BJ (cell line): ENCODE measurements at places on chromosomes 2 and 18.

DNA sequence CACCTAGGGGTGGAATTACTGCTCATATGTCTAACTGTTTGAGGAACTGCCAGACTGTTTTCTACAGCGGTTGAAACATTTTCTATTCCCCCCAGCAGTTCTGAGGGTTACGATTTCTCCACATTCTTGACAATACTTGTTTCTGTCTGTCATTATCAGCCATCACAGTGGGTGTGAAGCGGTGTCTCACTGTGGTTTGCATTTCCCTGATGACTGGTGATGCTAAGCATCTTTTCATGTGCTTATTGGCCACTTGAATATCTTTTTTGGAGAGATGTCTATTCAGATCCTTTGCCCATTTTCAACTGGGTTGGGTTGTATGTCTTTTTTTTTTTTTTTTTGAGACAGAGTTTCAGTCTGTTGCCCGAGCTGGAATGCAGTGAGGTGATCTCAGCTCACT is 63.0 kb downstream of the ADNP2 start:
- no peak for DNase-seq

- DNase-seq = no peak
These were observed 96.9 kb downstream of the TNS1 start for GRCh38 chr2:217905896-217906295.

- no peak for DNase-seq
These were observed 13.0 kb downstream of the KANSL1L start for GRCh38 chr2:210158236-210158635.

DNA sequence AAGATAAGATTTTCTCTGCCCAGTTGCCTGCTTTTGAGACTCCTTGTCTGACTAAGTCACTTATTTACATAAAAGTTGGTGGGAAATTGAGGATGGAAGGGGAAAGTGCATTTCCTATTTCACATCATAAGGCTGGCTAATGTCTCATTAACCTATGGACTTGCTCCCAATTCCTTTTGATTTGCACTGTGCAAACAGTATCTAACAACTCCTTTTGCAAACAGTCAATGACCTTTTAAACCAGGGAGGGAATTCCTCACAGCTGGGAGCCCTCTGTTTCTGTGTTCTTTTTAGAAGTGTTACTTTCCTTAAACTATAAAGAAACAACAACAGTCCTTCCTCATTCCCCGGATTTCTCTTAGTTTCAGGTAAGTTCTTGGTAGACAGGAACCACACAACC is 272.8 kb downstream of the RND3 start:
- DNase-seq = no peak

DNA sequence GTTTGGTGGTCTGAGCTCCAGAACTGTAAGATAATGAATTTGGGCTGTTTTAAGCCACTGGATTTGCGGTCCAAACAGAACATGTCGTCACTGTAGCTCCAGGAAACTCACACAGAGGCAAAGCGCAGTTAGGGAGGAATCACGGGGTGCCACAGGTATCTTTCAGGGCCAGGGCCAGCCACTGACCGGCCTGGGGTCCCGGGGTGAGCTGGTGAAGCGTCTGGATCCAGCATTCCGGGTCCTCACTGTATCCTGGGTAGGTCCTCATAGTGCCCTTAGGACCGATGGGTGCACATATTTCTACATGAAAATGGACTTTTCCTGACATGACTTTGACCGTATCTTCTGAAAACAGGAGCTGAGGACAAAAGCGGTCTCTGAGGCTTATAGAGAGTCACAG is 196.0 kb upstream of the HDAC4 start:
- DNase-seq = no peak

DNA sequence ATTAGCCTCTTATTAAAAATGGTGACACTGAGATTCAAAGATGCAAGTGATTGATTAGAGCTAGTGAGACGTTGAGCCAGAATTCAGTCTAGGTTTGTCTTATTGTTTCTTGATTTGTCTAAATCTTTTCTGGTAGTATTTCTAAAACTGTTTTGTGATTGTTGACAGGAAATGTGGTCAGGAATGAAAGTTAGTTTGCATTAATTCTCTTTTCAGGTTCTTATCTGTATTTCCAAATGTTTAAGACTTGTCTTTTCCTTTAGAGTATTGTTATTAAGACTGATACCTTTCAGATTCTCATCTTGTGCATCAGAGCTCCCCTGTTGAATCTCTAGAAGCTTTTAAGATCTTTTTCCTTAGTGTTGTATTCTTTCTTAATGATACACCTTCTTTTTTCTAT is 89.3 kb downstream of the MBD5 start:
- DNase-seq = no peak

DNA sequence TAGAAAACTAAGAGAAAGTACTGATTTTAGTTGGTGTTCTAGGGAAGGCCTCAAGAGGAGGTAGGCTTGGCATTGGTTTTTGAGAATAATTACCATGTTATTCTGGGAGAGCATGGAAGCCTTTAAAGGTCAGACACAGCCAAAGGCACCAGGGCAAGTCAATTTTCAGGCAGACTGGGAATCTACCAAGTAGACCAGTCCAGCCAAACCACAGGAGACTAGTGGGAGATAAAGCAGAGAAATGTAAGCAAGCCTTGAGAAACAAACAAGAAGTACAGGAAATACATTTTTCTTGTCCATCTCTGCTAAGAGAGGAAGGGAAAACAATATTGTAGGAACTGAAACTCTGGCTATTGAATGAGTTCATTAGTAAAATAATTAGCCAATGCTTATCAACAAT is 5.5 kb upstream of the CCDC68 start:
- no peak for DNase-seq

DNA sequence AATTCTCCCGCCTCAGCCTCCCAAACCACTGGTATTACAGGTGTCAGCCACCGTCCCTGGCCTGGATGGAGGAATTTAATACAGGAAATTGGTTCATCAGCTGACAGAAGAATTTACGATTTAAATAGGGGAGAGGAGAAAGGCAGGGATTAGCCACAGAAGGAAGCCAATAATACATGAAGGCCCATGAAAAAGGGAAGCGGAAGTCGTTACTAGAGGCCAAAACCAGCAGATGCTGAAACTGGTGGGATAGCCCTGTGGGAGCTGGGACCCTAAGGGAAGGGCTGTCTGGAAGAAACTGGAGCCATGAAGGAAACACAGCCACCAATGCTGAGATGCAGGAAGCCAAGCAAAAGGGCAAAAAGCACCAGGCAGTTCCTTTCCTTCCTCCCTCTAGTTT is 163.7 kb upstream of the RMP24 start:
- no peak for DNase-seq

DNA sequence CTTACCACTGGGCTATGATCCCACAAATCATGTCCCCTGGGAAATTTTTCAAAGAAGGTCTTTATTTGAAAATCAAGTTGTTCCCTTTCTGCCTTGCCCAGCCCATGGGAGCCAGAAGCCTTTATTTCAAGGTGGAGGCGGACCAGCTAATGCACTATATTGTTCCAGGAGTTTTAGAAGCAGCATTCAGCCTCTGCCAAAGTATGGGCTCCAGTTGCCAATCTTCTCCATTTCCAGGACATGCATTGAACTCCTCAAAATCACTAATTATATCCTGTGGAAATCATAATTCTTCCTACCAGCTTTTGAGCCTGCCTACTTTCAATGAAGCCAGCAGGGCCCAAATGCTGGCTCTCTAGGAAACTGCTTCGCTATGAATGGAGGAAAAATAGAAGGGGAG is 195.8 kb downstream of the RAD51AP2 start:
- no peak for DNase-seq

DNA sequence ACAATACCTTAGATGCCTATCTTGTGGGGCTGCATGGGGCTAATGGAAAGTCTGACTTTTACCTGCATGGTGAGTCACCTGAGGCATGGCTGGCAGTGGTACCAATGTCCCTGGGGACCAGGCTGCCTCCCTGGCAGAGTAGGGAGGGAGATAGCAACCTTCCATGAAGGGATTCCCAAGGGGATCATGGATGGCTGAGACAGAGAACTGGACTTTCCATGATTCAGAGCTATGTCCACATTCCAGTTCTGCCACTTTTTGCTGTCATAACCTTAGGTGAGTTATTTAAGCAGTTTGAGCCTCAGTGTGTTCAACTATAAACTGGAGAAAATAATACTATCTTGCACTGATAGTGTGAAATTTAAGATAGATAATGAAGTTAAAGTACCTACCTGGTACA is 178.6 kb downstream of the SETBP1 start:
- DNase-seq = no peak

GRCh38 chr18:45227001-45227742 is 388.1 kb upstream of the SLC14A2 start:
- no peak for DNase-seq

- DNase-seq = no peak
These were observed 38.0 kb downstream of the DNMT3A start for GRCh38 chr2:25303633-25304236.

DNA sequence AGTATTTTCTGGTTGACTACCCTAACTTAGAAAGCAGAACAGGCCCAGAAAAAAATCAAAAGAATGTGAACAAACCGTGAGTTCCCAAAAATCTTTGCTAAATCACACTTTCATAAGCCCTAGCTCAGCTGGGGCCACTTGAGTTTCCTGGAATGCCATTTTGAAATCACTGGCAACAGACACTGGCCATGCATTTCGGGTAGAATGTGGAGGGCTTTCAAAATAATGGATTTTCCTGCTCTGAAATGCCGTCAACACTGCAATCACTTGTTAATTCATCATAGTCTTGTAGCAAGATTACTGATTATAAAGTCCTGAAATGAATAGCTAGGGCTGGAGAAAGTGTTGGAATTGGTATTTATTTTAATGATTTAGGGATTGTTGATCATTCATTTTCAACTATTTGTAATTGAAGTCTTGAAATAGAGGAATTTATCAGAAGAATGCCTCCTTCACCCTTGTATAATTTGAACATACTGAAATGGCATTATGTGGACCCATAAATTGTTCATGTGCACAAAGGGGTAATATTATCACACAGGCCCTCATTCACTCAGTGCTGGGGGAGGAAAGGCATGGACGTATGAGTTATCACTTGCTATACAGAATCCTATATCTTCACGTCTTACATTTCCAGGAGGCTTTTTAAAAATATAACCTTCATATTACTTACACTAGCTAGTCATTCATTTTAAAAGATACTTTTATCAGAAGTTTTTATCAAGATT is 134.8 kb downstream of the DTNA start:
- no peak for DNase-seq

DNA sequence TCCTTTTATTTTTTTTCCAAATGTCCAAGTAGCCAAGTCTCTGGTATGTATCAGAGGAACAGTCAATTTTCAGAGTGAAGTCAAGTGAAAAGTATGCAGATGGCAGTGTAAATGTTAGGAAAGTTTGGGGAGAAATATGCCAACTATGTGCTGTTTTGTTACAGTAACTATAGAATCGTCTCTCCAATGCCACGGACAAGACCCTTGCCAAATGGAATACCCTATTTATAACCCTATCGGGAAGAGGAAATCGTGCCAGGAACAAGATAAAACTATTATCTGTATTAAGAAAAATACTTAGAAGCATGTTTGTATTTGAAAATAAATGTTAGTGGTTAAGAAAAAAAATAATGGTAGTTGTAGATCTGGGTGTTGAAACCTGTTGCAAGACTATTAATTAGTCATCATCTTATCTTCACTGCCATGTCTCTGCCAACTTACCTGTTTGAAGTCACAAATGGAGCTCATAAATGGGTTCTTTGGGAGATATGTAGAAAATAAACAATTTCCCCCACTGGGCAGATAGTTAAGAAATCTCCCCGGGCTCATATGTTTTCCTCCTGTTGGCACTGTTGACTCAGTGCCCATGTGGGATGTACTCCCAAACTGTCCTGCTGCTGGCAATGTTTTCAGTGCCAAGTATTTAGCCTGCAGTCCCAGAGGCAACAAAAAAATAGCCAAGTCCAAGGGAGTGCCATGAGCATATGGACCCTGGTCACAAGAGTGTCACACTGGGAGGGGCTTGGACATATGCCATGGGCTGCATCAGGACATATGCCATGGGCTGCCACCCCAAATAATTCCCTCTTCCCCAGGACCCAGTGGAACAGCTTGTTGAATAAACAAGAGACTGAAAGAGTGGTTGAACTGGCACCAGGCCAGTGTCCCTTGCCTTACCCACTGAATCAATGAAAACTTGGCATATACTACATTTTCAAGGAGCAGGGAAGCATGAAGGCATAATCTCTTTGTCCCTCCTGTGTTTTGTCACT is 366.9 kb downstream of the OSR1 start:
- peak; percentile 66 for DNase-seq

- no peak for DNase-seq
These were observed 126.6 kb downstream of the KCNH7 start for GRCh38 chr2:162711832-162712540.

- DNase-seq = no peak
These were observed 65.9 kb downstream of the SOCS6 start for GRCh38 chr18:70354771-70355170.

- DNase-seq = peak; percentile 32
These were observed 42.3 kb upstream of the ATIC start for GRCh38 chr2:215269397-215270117.

DNA sequence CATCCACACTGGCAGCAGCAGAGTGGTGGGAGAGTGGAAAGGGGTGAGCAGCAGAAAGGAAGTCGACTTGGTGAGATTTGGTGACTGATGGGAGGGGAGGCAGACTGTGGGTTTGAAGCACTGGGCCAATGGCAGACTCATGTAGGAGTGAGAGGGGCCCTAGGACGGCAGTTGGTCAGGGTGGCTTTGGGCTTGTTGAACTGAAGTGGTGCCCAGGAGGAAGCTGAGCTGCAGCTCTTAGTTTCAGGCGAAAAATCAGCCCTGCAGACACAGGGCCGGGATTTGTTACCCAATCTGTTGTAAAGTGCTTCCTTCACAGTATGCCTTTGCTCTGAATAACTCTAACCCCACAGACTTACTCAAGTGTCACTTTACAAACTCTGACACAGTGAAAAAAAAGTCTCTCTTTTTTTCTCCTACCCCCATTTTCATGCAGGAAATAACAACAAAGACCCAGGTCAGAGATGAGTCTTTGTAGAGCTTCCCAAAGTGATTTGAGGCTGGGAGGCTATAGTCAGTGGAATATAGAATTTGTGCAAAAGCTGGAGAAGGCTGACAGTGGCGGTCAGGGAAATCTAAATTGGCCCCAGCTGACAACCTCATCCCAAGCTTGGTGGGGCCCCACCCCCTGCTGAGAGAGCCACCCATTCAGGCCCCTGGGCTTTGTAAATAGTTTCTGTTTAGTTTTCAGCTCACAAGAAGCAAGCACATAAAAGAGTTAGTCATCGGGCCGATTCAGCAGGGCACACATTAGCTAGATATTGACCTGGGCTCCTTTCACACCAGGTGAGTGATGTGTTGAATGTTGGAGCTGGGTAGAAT is 226.9 kb downstream of the VAPA start:
- DNase-seq = no peak

- no peak for DNase-seq
These were observed 283.3 kb upstream of the NETO1 start for GRCh38 chr18:73151086-73151485.

DNA sequence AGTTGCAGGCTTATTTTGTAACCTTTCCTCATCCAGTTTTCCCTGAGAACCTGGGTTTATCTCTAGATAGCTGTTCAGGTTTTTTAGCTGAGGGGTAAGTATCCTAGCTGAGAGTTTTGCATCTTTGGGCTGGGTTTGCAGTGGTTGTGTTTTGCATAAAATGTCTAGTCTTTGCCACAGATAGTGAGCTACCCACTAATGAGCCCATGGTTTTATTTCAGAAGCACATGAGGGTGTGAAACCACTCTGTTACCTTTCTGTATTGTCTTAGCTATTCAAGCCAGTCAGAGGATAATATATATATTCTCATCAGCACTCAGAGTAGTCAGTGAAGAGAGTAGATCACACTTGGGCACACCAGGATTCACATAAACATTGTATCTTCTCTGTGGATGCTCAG is 24.6 kb upstream of the TXNDC2 start:
- DNase-seq = no peak

- DNase-seq = no peak
These were observed 64.9 kb downstream of the GALNT1 start for GRCh38 chr18:35646449-35646848.

- no peak for DNase-seq
These were observed 41.4 kb upstream of the TCF7L1 start for GRCh38 chr2:85091838-85092237.
